Stimulated activated CD4-positive, alpha-beta T cell treated with anti-CD3 and anti-CD28 coated beads, Interleukin-15, amount 100 ng/mL, for 1 hour (primary cell): ENCODE measurements at places on chromosomes 16 and 17.

- no peak for DNase-seq
These were observed 17.7 kb downstream of the POLR3E start for GRCh38 chr16:22314661-22315626.

GRCh38 chr16:73020409-73020884, 27.5 kb downstream of the ZFHX3 start:
- no peak for DNase-seq

GRCh38 chr16:8376430-8376829, 213.9 kb downstream of the TMEM114 start:
- no peak for DNase-seq

DNA sequence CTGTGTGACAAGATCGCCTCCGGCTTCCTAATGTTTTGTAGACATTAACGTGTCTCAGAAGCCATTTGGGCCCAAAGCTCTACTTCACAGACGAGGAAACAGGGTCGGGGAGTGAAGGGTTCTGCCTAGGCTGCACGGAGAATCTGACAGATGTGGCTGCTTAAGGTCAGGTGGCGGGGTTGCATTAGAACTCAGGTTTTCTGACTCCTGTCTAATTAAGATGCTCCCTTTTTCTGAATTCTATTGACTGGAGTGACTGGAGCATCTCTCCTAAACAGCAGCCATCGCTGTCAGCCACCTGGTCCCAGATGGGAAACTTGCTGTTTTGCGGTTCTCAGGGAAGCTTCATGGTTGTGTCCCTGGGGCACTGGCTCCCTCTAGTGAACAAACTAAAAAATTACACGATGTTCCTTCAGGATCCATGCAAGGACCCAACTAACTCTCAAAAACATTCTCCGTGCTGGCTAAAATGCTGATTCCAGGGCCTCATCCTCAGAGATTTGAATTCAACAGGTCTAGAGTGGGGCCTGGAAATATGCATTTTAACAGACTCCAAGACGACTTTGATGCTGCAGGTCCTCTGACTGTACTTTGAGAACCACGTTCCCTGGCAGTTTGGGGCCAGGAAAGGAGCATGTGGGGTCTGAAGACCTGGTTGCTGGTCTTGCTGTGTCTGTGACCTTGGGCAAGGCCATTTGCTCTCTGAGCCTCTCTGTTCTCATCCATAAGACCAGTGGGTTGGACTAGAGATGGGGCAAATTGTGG, 117.4 kb downstream of the IRF8 start:
- no peak for DNase-seq

DNA sequence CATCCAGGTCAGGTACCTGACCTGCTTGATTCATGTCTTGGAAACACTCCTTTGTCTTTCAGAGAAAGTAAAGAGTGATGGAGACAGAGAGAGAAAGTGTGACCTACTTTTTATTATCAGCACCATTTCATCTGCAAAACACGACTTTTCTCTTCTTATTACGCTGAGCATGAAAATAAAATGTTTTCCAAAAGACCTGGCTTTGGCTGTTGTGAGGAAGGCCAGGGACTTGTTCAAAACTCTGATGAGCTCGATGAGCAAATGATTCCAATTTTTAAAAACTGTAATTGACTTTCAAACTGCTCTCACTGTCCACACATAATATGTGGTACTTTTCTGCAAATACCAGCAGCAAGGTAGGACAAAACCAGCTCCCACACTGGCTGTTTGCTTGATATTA, 679.9 kb downstream of the MAF start:
- DNase-seq: no peak

DNA sequence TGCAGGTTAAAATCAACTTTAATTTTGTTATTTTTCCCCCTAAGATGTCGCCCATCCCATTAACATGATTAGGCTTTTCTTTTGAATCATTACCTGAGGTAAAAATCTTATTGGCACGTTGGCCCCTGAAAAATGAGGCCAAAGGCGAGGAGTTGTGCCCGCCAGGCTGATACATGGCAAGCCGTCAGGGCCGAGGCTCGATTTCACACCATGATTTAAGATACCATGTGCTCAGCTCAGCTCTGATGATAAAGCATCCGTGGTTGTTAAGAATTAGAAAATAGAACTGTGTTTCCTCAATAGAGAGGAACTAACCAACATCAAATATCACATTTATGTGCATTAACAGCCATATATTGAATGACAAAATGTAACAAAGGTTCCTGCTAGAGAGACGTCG, 972.9 kb upstream of the SOX9 start:
- DNase-seq: no peak

- no peak for DNase-seq
These were observed 26.0 kb downstream of the FCSK start for GRCh38 chr16:70480127-70481105.

- no peak for DNase-seq
These were observed 16.0 kb upstream of the WIPF2 start for GRCh38 chr17:40203131-40203530.

GRCh38 chr17:55545806-55546205, 34.6 kb upstream of the SMIM36 start:
- DNase-seq: no peak

GRCh38 chr17:48903401-48903800, 4.8 kb upstream of the UBE2Z start:
- DNase-seq: no peak

- no peak for DNase-seq
These were observed 414.7 kb downstream of the HS3ST3B1 start for GRCh38 chr17:14715561-14715960.

GRCh38 chr17:40699853-40700252, 3.7 kb downstream of the KRT24 start:
- DNase-seq: no peak

DNA sequence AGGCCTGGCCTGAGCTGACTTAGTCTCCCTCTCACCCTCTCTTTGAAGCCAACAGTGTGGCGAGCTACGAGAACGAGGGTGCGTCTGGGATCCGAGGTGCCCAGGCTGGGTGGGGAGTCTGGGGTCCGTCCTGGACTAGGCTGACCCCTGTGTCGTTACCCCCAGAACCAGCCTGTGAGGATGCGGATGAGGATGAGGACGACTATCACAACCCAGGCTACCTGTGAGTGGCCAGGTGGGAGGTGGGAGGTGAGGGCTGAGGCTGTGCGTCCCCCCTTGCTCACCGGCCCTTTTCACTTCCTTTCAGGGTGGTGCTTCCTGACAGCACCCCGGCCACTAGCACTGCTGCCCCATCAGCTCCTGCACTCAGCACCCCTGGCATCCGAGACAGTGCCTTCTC, 1.6 kb downstream of the LAT start:
- no peak for DNase-seq

DNA sequence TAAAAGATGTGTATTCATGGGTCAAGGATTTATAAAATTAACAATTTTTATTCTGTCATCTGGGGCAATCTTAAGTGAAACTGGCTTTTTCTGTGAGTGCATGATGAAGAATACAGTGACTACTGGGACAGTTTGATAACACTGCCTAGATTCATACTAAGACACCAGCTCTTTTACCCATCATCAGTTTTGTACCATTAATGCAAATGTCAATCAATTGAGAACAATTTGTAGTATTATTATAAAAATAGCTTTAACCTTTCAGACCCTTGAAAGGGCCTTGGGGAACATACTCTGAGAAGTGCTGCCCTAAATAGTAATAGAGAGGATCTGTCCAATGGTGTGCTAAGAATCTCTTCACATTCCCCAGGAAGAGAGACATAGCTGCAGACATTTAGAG, 45.4 kb upstream of the PSMD11 start:
- no peak for DNase-seq

GRCh38 chr16:70736465-70737376, 50.9 kb upstream of the MTSS2 start:
- peak; percentile 7 for DNase-seq

GRCh38 chr16:79188115-79188738, 412.3 kb downstream of the MAF start:
- DNase-seq: no peak

- DNase-seq: no peak
These were observed 12.8 kb upstream of the MT4 start for GRCh38 chr16:56551796-56552738.

DNA sequence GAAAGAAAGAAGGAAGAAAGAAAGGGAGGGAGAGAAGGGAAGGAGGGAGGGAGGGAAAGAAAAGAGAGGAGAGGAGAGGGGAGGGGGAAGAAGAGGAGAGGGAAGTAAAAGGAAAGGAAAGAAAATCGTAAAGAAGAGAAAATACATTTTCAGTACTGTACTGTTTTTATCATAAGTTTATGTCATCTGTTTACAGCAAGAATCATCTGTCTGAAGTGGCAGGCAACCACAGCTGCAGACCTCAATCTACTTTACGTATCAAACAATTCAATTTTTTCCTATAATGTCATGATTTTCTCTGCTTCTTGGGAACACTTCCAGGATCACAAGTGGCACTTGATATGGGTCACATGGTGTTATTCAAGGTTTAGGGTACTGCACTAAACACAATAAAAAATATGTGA, 58.3 kb downstream of the USP32 start:
- no peak for DNase-seq

GRCh38 chr17:42342242-42343008, 45.8 kb downstream of the STAT3 start:
- DNase-seq: no peak

DNA sequence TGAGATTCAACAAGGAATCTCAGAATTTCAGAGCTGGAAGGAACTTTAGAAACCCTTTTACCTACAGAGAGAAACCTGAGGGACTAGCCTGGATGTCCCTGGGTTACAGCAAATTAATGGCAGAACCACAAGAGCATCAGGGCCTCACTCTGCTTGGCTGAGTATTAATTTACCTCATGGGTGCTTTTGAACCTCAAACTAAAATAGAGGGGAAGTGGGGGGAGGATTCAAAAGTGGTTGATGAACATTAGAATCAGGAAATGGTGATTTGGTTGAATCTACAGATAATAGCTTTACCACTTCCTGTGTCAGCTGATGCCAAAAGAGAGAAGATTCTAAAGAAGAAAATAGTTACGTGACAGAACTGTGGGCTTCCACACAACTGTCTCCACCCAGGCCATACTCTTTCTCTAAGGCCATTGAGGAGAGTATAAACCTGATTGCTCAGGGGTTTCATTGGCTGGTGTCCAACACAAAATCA, 11.3 kb upstream of the SKAP1 start:
- peak; percentile 13 for DNase-seq

DNA sequence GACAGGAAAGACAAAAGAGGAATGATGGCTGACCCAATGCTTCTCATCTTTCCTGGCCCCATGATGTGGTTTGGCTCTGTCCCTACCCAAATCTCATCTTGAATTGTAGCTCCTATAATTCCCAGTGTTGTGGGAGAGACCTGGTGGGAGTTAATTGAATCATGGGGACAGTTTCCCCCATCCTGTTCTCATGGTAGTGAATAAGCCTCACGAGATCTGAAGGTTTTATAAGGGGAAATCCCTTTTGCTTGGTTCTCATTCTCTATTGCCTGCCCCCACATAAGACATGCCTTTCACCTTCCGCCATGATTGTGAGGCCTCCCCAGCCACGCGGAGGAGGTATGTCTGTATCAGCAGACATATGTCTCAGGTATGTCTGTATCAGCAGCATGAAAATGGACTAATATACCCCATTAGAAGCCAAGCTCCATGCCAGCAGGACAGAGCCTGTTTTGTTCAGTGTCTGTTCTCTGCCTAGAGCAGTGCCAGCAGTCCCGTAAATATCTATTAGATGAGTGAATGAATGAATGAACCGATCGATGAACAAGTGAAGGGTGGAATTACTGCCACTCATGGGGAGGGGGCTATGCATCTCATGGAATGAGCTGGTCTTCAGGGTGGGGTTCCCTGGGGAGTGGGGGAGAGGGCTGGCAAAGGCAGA, 304.4 kb downstream of the SOX9 start:
- no peak for DNase-seq

- no peak for DNase-seq
These were observed 20.5 kb upstream of the MILR1 start for GRCh38 chr17:64428406-64428805.

- DNase-seq: no peak
These were observed 22.1 kb upstream of the GNA13 start for GRCh38 chr17:65078441-65079160.

DNA sequence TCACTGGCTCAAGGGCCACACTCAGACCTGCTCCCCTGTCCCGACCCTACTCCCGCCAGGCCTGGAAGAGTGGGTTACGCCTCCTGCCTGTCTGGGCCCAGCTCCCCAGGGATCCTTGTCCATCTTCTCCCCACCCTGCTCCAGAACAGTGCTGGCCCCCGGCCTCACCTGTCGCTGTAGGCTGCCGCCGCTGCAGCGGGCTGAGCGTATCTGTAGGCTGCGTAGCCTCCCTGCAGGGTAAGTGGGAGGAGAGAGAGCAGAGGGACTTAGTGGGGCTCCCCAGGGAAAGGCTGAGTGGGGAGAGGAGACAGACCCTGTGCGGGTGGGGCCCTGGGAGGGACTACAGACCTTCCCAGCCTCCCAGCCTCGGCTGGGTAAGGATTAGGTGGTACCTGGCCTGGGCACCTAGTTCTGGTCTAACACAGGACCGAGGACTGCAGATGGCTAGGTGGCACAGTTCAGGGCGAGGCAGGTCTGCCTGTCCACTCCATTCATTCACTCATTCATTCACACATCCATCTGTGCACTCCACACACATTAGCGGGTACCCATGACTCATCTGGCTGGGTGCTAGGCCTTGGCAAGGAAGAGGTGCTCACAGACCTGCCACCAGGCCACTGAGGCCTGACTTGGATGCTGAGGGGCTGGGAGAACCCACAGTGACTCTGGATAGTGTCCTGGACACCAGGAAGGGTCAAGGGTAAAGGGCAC, 20.9 kb downstream of the ENGASE start:
- DNase-seq: no peak

DNA sequence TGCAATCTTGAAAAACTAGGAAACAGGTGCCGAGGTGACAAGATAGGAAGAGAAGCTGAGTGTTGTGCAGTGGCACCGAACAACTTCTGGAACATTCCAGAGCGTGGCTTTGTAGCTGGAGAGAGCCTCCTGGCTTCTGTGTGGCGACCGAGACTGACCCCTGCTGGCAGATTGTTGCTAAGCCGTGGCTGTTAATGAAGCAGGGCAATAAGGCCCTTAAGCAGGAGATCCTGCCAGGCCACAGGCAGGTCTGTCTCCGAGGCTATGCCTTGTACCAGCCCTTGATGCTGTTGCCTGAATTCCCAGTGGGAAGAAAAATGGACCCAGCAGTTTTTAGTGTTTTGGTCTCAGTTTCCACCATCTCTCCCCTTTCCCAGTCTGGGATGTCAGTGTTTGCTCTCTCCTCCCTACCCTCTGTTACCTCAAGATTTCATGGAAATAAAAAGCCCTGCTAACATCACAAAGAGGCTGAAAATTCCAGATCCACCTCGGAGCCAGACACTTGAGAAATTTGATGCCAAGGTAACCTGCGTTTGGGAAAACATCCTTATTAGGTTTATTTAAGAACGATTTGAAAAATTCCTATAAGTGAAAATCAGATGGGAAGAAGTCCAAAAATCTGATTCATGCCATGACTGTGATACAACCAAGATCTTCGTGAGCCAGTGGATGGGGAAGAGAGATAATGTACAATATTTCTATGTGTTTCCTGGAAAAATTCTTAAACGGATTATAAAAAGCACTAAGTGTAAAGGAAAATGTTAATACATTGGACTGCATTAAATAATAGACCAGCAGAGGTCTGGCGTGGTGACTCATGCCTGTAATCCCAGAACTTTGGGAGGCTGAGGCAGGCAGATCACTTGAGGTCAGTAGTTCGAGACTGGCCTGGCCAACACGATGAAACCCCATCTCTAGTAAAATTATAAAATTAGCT, 265.1 kb downstream of the PRKCA start:
- DNase-seq: peak; percentile 73
